ENCODE measurements at places on chromosomes 11 and 22. TPM values are rescaled to one million over a fixed set of nuclear protein-coding genes. Genes with fewer than 3 reads are reported as not detected.

DNA sequence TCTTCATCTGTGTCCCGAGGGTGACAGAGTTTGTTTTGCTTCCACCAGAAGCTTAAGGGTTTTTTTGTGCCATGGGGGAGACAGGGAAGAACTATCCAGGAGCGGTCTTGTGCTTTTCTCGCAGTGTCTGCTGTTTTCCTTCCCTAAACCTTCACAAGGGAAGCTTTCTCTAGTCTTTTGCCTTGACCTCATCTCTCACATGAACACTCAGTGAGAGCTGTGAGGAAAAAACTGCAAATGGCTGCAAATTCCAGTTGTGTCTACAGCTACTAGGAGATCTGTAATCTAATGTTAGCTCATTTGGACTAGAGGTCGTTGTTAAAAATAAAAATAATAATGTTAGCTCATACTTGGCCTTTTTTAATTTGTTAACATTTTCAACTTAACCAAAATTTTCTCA, 264.7 kb upstream of the SESN3 start:
- no peak for DNase-seq

GRCh38 chr22:40606306-40606705, 30.2 kb downstream of the MRTFA start:
- no peak for DNase-seq

MS4A15 gene
- total RNA-seq: 1.5 TPM

DNA sequence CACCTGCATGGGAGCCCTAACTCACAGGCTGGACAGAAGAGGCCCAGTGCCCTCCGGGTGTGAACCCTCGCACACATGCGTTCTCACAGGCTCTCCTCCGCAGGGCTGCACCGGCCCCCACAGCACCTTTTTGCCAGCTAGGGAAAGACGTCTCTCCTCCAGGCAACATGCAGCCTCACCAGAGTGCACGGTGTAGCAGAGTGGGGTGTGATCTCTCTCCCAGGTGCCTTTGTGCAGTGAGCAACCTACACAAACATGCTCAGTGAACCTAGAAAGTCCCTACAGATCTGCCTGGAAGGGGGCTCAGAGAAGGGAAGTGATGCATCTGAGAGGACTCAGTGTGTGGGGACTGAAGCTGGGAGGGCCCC, 3.7 kb upstream of the CARNS1 start:
- no peak for DNase-seq

DNA sequence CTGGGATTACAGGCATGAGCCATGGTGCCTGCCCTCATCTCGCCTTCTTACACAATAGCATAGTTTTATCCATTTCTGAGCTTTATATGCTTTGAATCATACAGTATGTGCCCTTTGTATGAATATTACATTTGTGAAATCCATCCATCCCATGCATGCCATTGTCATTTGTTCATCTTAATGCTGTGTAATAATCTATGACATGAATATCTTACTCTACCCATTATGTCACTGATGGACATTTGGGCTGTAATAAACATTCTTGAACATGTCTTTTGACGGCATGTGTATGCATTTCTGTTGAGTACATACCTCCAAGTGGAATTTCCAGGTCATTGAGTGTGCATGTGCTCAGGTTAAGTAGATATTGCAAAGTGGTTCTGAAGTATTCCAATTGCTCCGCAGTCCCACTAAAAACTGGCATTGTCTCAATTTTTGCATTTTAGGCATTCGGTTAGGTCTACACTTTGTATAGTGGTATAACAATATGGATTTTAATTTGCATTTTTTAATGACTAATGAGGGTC, 339.3 kb upstream of the SYN3 start:
- DNase-seq: no peak

All from HCT116 (cell line).